PC-9 (cell line): ENCODE measurements at places on chromosomes 12 and 14.

DNA sequence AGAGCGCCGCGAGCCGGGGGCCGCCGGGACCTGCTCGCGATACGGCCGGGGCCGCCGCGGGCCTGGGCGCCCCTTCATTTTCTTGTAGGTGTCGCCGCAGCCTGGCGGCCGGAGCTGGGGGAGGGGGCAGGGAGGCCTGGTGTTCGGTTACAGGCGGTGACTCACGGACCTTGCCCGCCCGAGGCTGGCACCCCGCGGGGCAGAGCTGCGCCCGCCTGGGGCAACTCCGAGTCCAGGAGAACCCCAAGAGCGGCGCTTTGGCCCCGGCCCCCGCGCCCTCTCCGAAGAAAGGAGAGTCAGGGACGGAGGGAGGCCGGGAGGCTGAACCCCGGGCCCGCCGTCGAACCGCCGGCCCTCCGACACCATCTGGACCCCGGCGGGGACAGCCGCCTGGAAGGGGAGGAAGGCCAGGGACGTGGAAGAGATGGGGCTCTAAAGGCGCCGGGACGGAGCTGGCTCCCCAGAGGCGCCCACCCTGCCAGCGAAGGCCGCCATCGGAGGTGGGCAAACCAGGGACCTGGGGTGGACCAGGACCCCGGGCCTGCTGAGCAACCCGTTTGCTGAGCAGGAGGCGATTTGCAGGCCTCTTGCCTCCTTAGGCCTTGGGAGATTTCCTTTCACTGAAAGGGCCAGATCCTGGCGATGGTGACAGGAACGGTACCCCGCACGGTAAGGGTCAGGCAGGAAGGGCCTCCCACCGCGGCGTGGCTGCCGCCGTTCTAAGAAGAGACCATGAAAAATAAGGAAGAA, 843 bp upstream of the NUAK1 start:
- no peaks in the 10 kb centered on the region for H3K36me3 ChIP-seq
- DNase-seq, result peak; percentile 77
- peak overlapping the region; percentile 62 for H3K27ac ChIP-seq
- no peaks in the 10 kb centered on the region for H3K27me3 ChIP-seq

DNA sequence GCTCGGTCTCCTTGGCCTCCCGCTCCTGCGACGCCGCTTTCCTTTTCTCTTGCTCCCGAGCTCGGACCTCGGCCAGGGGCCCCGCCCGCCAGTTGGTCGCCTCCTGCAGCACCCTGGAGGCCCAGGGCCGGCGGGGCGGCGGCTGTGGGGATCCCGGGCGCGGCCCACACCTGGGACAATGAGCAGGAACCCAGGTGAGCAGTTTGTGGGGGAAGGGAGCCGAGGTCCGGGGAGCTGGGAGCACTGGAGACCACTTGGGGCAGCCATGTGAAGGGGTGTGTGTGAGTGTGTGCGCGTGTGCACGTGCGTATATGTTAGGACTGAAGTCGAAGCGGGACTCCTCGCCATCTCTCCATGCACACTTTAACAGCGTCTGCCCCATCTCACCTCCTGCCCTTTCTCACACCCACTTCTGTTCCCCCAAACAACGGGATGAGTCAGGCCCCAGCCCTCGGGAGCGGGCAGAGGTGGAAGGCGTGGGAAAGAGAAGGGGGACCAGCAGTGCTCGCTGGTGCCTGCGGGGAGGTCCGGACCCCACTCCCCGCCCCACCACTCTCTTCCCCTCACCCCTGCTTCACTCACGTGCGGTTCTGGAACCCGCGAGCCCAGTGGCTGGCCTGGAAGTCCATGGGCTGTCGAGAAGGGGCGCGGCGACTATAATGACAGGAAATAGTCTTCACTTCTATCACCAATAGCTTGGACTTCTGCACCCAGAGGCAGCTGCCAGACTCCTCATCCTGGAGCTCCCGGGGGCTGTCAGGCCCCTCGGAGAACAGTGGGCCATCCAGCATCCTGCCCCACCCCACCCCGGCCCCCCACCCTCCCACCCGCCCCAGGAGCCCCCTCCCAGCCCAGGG, 450 bp downstream of the DDN start:
- no peak overlapping the region for H3K27ac ChIP-seq
- H3K4me3 ChIP-seq, result peak overlapping the region; percentile 58; the same call in 1 of the 2 replicates
- no peaks in the 10 kb centered on the region for H3K27me3 ChIP-seq

DNA sequence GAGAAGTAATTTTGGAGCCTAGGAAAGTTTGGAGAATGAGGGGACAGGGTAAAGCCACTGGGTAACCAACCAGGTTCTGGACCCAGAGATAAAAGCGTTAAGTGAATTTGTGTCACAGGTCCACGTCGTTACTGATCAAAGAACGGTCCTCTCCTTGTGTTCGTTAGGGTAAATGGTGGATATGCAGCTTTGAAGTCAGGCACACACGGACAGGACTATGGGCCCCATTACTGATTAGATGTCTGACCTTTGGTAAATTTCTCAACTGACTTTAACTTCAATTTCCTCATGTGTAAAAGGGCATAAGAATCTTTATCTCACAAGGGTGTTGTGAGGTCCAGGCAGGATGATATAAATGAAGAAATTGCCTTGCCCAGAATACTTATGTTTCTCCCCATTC, 76.6 kb downstream of the EMP1 start:
- H3K27ac ChIP-seq, result no peak overlapping the region
- no peaks in the 10 kb centered on the region for H3K27me3 ChIP-seq
- no peaks in the 10 kb centered on the region for H3K36me3 ChIP-seq
- no peak overlapping the region for H3K4me3 ChIP-seq
- DNase-seq, result no peak

DNA sequence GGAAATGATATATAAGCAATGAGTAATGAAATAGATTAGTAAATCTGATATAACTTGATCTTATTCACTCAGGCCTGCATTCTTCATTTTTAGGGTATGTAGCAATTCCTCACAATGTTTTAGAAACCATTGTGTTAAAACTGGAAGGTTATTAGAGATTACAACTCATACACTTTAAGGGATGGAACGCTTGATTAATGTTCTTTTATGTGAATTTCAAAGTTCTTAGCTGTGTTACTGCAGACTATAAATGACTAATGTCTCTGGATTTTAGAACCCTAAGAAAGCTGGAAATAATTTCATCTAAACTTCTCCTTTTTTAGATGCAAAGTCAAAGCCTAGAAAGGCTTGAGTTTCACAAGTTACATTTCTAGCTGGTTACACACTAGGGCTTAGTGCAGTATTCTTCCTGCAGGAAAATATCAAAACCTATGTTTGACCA, 148.2 kb upstream of the CLEC14A start:
- H3K4me3 ChIP-seq, result no peak overlapping the region
- 0 out of 2 replicates have a peak overlapping the region, but pooled peaks have one; percentile 23 for H3K27ac ChIP-seq
- no peaks in the 10 kb centered on the region for H3K36me3 ChIP-seq
- peak; percentile 74 for DNase-seq

- no peaks in the 10 kb centered on the region for H3K4me1 ChIP-seq
- H3K27ac ChIP-seq, result no peak overlapping the region
- H3K27me3 ChIP-seq, result no peaks in the 10 kb centered on the region
- H3K36me3 ChIP-seq, result no peaks in the 10 kb centered on the region
- DNase-seq, result no peak
- no peak overlapping the region for H3K4me3 ChIP-seq
Observed at GRCh38 chr12:66533767-66534166, 145.1 kb downstream of the GRIP1 start.

- H3K4me3 ChIP-seq, result no peak overlapping the region
- H3K4me1 ChIP-seq, result no peaks in the 10 kb centered on the region
- H3K27ac ChIP-seq, result no peak overlapping the region
- no peaks in the 10 kb centered on the region for H3K36me3 ChIP-seq
- DNase-seq, result no peak
Observed at GRCh38 chr14:72594099-72594901, 299.6 kb downstream of the DPF3 start.
